RWPE2 (cell line): ENCODE measurements at places on chromosomes 12 and 14.

- H3K4me3 ChIP-seq = no peak overlapping the region
- H3K27ac ChIP-seq = no peak overlapping the region
- H3K4me1 ChIP-seq = no peaks in the 10 kb centered on the region
- no peak for DNase-seq
Measured at GRCh38 chr14:101518611-101519473, 42.5 kb upstream of the DIO3 start.

- H3K27me3 ChIP-seq = peaks cover 9% of the 10 kb centered on the region
- H3K4me3 ChIP-seq = no peak overlapping the region
- DNase-seq = no peak
Measured at GRCh38 chr14:29064305-29064900, 297.8 kb downstream of the FOXG1 start.

GRCh38 chr14:70354204-70354603, 5.3 kb downstream of the COX16 start:
- no peak for DNase-seq
- H3K4me3 ChIP-seq = no peak overlapping the region
- no peaks in the 10 kb centered on the region for H3K27me3 ChIP-seq
- no peak overlapping the region for H3K27ac ChIP-seq
- H3K36me3 ChIP-seq = peaks cover 11% of the 10 kb centered on the region

DNA sequence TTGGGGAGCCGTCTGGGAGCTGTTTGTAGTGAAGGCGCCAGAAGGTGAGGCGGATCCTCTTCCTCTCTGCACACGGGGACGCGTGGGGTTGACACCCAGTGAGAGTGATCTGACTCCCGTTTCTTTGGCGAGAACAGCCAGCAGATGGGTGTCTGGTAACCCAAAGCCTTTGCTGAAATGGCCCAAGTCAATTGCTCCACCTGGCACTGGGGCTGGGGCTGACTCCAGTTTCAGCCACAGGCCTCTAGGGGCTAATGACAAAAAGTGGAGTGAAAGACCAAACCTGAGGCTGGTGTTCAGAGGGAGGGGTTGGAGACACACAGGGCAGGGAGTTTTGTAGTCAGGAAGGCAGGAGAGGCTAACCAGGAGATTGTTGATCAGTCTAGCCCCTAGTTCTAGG, 87.0 kb downstream of the FRMD6 start:
- no peaks in the 10 kb centered on the region for H3K36me3 ChIP-seq
- H3K27me3 ChIP-seq = no peaks in the 10 kb centered on the region
- DNase-seq = no peak
- no peak overlapping the region for H3K4me3 ChIP-seq
- no peak overlapping the region for H3K27ac ChIP-seq
- no peaks in the 10 kb centered on the region for H3K4me1 ChIP-seq

DNA sequence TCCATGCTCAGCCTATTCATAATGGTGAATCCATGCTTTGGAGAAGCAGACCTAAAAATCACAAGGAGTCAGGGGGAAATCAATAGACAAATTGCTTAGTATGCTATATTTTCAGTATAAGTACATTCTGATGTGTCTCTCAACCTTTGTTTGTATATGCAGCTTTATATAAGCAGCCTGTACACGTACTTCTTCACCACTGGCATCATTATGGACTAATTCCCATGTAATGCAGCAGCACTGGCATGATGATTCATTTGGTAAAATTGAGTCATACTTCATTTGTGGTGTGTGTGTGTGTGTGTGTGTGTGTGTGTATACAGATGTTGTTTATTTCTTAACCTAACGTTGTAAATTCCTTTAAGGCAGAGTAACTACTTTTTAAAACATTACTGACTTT, 10.9 kb downstream of the DCP1B start:
- H3K36me3 ChIP-seq = peaks cover 50% of the 10 kb centered on the region
- H3K27ac ChIP-seq = peak overlapping the region; percentile 49
- peaks cover 18% of the 10 kb centered on the region for H3K4me1 ChIP-seq
- no peaks in the 10 kb centered on the region for H3K27me3 ChIP-seq
- no peak for DNase-seq

GRCh38 chr12:49339464-49339861, 2.5 kb upstream of the C1QL4 start:
- no peak overlapping the region for H3K27ac ChIP-seq
- H3K4me1 ChIP-seq = no peaks in the 10 kb centered on the region
- no peaks in the 10 kb centered on the region for H3K36me3 ChIP-seq
- H3K4me3 ChIP-seq = no peak overlapping the region

DNA sequence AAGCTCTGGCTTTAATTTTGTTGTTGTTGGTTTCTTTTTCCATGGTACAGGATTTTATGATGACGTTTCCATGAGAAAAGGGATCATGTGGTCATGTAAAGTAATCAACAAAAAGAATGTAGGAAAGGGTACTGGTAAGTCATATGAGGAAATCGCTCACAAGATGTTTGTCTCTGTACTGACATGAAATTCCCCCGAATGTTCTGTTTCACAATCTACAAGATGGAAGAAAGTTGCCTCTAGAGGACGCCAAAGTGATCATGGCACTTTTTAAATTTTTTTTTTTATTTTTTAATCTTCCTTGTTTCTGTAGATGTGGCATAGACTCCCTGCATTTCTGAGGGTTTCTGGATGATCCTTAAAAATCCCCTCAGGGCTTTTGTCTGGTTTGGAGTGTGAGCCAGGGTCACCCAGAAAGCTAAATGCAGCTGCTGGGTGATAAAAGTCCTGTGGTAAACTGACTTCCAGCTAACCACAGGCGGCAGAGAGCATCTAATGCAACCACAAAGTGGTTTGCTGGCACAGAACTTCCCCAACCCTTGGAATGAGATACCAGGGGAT, 393.5 kb downstream of the CCDC91 start:
- H3K4me3 ChIP-seq = no peak overlapping the region
- no peaks in the 10 kb centered on the region for H3K4me1 ChIP-seq
- no peak for DNase-seq
- no peaks in the 10 kb centered on the region for H3K36me3 ChIP-seq
- no peaks in the 10 kb centered on the region for H3K27me3 ChIP-seq
- no peak overlapping the region for H3K27ac ChIP-seq

DNA sequence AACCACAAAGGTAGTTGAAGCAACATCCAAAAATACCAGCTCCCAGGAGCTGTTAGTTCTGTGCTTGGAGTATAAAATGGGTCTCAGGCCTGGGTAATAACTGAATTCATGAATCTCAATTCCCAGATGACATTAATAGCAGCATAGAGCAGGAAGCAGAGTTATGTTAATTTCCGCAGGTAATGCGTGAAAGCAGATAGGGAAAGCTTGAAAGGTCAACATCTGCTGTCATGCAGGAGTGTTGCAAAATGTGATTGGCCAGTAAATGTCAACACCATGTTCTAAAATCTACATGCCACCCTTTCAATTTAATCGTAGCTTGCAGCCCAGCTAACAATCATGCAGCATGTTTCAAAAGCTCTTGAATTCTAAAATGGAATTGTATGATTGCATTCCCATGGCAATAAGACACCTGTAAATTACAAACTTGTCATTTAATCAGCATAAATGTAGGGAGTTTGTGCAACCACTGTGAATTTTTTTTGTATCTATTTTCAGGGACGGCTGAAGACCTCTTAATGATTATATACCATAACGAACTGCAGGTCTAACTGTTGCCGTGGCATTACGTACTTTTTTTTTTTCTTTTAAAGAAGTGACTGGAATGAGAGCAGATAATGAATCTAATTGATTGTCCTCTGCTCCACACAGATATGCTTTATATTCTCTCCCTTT, 635.8 kb upstream of the FOXG1 start:
- H3K36me3 ChIP-seq = no peaks in the 10 kb centered on the region
- no peak overlapping the region for H3K4me3 ChIP-seq
- DNase-seq = no peak
- no peaks in the 10 kb centered on the region for H3K4me1 ChIP-seq
- no peak overlapping the region for H3K27ac ChIP-seq

DNA sequence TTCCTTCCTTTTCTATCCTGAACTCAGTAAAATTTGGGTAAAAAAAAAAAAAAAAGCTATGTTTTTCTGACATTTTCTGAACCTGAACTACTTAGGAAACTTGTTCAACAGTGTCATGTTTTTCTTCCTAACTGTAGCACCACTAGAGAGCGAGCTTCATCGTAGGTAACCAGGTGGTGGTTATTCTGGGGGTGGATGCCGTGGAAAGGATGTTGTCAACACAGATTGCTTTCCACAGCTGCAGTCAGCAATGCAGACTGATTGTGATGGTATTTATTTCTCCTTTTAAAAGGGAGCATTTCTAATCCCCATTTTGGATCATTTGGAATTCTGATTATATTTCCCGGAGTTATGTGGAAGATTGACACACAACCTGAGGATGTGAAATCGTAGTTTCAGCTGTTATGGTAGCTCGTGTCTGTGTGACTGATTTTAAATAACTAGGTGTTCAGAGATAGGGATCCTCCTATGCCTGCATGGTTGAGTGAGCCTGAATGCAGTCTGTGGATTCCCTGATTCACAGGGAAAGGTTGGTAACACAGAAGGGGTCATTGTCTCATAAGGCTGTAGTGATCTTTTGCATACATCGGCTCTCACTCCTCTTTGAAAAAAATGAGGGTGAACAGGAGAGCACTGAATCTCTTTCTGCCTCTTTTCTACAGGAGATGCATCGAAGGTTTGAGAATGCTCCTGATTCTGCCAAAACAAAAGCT, 113.2 kb downstream of the ERC1 start:
- no peaks in the 10 kb centered on the region for H3K27me3 ChIP-seq
- H3K4me3 ChIP-seq = no peak overlapping the region
- peaks cover 7% of the 10 kb centered on the region for H3K4me1 ChIP-seq
- H3K36me3 ChIP-seq = peaks cover 12% of the 10 kb centered on the region; the same call in 1 of the 2 replicates
- no peak for DNase-seq

GRCh38 chr14:78329371-78329770, 159.2 kb downstream of the NRXN3 start:
- H3K27ac ChIP-seq = peak overlapping the region; percentile 4
- DNase-seq = no peak
- peaks cover 19% of the 10 kb centered on the region for H3K4me1 ChIP-seq
- no peaks in the 10 kb centered on the region for H3K27me3 ChIP-seq

GRCh38 chr14:66131111-66131510, 355.1 kb upstream of the CCDC196 start:
- H3K27ac ChIP-seq = no peak overlapping the region
- H3K4me1 ChIP-seq = no peaks in the 10 kb centered on the region
- no peak for DNase-seq
- no peaks in the 10 kb centered on the region for H3K27me3 ChIP-seq
- no peaks in the 10 kb centered on the region for H3K36me3 ChIP-seq

DNA sequence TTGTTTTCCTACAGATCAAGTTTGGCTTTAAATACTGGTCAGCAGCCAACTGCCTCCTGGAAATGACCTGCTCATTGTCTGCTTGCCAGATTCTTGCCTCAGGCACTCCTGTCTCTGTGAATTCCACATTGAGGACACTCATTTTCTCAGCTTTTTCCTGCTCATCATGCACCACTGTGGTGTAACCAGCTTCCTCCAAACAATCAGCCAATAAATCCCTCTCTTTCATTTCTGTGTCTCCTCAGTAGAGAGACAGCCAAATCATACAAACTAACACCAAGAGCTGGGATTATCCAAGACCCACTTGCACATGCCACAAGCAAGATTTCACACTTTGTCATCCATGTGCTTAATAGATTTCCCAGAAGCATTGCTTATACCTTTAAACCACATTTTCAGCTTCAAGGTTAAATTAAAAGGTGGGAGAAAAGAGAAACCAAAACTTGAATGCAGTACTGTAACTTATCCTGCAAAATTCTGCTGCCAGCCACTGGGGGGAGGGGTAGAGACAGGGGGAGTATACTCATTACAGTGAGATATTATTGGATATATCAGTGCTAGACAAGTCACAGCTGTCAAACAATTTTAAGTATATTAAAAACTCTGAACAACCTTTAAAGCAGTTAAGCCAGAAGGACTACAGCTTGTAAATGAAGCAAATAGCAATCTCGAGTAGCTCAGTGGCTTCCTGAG, 105.0 kb downstream of the PPP2R5E start:
- peak overlapping the region; percentile 72 for H3K27ac ChIP-seq
- peaks cover 4% of the 10 kb centered on the region; the same call in 1 of the 2 replicates for H3K36me3 ChIP-seq
- peak overlapping the region; percentile 15 for H3K4me3 ChIP-seq
- DNase-seq = peak; percentile 93

- no peaks in the 10 kb centered on the region for H3K36me3 ChIP-seq
- DNase-seq = no peak
- H3K27me3 ChIP-seq = no peaks in the 10 kb centered on the region
- no peak overlapping the region for H3K27ac ChIP-seq
- no peak overlapping the region for H3K4me3 ChIP-seq
Measured at GRCh38 chr12:18135509-18135908, 45.5 kb upstream of the RERGL start.

DNA sequence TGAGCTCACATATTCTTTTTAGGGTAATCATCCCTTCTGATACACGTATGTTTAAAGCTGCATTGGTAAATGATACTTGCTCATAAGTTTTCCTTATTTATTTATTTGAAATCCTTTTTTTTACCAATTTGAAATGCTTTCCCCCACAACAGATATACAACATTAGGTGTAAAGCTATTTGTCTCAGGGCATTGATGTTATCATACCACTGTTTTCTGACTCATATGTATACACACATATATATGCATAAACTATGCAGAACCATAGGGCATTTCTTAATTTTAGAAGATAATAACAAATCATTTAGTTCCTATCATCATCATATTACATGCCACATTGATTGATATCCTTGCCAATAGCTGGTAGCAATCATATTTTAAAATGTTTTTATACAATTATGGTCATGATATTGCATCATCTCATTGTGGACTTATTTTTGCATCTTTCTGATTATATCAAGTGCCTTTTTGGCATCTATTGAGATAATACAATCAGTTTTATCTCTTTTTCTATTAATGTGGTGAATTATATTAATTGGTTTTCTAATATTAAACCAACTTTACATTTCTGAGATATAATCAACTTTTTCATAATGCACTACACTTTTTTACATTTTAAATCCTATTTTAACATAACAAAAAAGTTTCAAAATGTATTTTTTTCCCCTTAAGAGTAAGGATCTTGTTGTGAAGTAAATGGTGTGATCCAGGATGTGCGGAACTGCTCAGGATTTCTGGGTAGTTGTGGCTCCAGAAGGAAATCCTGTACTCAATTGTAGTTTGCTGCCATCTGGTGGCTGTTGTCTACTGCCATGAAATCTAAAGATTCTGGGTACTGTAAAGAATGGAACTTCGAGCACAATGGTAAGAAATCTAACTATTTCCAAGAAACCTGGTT, 16.7 kb downstream of the OR9K2 start:
- no peaks in the 10 kb centered on the region for H3K4me1 ChIP-seq
- H3K36me3 ChIP-seq = no peaks in the 10 kb centered on the region
- H3K27ac ChIP-seq = no peak overlapping the region
- H3K27me3 ChIP-seq = peaks cover 22% of the 10 kb centered on the region

DNA sequence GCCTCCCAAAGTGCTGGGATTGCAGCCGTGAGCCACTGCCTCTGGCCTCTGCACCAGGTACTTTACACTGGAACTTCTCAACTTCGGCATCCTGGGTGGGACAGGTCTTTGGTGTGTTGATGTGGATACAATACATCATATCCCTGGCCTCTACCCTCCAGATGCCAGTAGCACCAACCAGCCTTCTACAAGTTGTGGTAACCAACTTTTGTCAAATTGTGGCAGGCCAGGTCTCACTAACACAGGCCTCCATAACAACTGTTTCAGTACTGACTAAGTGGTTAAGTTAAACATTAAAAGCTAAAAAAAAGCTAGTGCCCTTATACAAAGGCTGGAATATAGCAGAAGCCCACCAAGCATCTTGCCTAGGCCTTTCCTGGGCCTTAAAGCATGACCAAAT, 232.9 kb downstream of the PCNX1 start:
- peak overlapping the region; percentile 99 for H3K27ac ChIP-seq
- H3K4me3 ChIP-seq = no peak overlapping the region
- peaks cover 29% of the 10 kb centered on the region for H3K4me1 ChIP-seq
- H3K36me3 ChIP-seq = no peaks in the 10 kb centered on the region
- no peak for DNase-seq

GRCh38 chr12:44775901-44776300, 100.2 kb downstream of the NELL2 start:
- no peak overlapping the region for H3K27ac ChIP-seq
- H3K27me3 ChIP-seq = no peaks in the 10 kb centered on the region
- no peaks in the 10 kb centered on the region for H3K4me1 ChIP-seq
- no peak for DNase-seq
- H3K4me3 ChIP-seq = no peak overlapping the region
